ENCODE measurements at places on chromosomes 1 and 21.

- no peak for DNase-seq
These were observed 132.5 kb upstream of the KAZN start for GRCh38 chr1:14466006-14466405.

DNA sequence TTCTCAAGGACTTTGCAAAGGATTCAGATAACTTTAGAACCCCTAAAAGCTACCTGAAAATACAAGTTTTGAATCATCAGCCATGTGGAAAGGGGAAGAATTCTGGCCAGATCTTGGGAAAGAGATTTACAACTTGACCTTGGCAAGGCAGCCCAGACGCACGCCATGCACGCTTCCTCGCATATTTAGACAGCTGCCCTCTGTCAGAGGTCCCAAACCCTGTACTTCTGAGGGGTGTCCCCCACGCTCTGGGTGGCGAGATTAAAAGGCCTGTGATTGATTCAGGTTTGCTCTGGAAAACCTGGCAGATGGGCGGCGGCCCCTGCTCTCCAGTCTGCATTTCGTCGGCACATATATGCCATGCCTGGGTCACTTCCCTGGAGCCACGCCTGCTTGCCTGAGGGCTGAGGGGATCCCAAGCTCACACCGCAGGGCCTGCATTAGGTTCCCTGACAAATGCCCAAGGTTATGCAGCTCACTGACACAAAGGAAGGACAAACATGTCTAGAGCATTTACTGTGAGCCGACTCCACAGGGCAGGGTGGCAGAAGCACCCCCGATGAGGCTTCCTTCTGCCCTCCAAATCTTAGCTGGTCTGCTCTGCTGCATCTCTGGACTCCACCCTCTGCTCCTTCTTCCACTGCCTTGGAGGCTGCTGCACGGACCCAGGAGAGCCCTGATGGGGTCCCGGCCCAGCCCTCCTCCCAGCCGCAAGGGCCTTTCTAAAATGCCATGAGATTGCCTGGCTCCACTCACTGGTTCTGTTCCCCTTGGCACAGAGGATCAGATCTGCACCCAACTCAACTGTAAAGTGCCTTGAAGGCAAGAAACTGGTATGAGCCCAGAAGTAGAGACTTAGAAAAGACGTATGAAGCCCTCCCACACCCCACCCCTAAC lies 103.9 kb downstream of the BCAR3 start:
- no peak for DNase-seq

- DNase-seq = no peak
These were observed 38.3 kb downstream of the ABCG1 start for GRCh38 chr21:42257091-42257765.

GRCh38 chr1:198937231-198938031 lies 298.6 kb downstream of the PTPRC start:
- DNase-seq = peak; percentile 89

GRCh38 chr21:44279354-44280260 lies 6.1 kb upstream of the AIRE start:
- no peak for DNase-seq

DNA sequence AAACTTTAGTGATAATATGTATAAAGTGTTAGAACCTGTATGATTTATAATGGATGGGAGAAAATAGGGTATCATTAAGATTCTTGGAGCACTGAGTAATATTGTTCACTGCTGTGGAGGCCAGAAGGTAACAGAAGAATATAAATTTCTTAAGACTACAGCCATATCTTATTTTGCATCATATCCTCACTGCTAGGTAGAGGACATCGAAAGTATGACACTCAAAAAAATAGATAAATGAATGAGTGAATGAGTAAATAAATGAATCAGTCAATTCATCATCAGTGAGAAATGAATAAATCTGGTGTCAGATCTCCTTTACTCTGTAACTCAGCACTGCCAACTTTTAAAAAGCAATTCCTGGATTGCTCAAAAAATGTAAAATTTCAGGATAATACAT lies 33.2 kb downstream of the RGS13 start:
- DNase-seq = no peak

- DNase-seq = peak; percentile 9
These were observed 494.7 kb upstream of the ADGRL2 start for GRCh38 chr1:81305997-81306452.

GRCh38 chr1:23577056-23578004 lies 18.0 kb upstream of the ID3 start:
- no peak for DNase-seq

GRCh38 chr21:38343691-38344090 lies 86.9 kb downstream of the KCNJ15 start:
- no peak for DNase-seq

DNA sequence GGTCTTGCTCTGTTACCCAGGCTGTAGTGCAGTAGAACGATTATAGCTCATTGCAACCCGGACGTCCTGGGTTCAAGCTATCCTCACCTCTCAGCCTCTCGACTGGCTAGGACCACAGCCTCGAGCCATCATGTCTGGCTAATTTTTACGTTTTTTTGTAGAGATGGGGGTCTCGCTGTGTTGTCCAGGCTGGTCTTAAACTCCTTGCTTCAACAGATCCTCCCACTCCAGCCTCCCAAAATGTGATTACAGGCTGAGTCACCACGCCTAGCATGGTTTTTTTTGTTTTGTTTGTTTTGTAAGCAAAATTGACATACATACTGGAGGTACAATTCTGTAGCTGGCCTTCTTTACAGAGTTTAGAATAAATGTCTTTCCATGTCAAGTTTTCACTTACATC lies 994 bp upstream of the LAMTOR5 start:
- no peak for DNase-seq

DNA sequence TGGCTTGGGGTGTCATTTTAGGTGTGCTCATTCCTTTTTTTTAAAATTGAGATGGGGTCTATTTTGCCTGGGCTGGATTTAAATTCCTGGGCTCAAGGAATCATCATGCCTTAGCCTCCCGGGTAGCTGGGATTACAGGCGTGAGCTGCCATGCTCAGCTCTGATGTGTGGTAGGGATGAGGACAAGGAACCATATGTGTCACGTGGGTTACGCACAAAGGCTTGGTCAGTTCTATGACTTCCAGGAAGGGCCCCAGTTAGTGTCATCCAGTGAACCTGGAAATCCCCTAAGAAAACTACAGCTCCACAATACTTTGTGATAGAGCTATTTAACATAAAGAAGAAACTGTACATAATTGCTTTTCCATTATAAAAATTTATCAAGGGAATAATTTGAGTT lies 6.7 kb upstream of the METTL25B start:
- no peak for DNase-seq

DNA sequence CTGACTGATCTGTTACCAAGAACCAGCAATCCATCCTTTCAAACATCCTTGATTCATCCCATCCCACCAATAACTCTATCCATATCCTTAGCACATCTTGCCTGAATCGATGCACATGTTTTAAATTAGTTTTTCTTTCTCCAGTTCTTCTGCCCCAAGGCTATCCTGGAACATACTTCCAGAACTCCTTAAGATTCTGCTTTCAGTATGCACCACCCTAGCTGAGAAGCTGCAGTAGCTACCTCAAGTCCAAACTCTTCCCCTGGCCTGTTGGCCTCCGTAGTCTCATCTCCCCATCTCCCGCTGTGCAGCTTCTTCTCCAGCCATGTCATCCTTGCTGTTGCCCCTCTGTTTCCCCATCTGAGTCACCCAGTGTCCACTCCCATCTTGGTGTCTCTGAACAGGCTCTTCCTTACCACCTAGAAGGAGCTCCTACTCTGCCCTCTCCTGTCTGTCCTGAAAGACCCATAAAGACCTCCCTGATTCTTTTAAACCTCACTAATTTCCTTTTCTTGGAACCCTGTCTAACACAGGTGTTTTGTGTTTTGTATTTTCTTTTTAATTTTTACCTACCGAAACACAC lies 108.0 kb downstream of the SGIP1 start:
- DNase-seq = no peak

- no peak for DNase-seq
These were observed 113.8 kb upstream of the ZC3H11B start for GRCh38 chr1:219726480-219727272.

DNA sequence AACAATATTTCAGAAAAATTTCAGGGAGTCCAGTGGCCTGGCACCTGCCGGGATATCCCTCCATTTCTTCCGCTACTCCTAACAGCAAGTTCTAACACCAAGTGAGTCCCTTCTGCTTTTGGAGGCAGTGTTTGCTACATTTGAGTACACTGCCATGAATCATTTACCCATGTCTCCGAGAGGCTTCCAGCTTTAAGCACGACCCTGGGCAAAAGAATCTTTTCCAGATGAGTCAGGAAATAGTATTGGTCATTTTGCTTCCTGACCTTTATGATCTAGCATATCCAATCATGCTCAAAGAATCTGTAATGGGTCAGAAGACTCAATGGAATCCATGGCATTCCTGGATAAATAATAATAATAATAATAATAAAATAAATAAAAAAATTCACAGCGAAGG lies 60.7 kb upstream of the FMN2 start:
- DNase-seq = peak; percentile 95

GRCh38 chr1:67672260-67672803 lies 12.7 kb upstream of the GADD45A start:
- DNase-seq = no peak

- DNase-seq = no peak
These were observed 41.9 kb downstream of the RCSD1 start for GRCh38 chr1:167671727-167672511.

GRCh38 chr21:20968391-20968790 lies 29.8 kb upstream of the NCAM2 start:
- DNase-seq = no peak

GRCh38 chr1:96370757-96371156 lies 350.8 kb upstream of the PTBP2 start:
- peak; percentile 79 for DNase-seq

GRCh38 chr21:34170886-34171285 lies 97.5 kb downstream of the MRPS6 start:
- no peak for DNase-seq

- DNase-seq = no peak
These were observed 1.5 kb downstream of the AJAP1 start for GRCh38 chr1:4655674-4656532.

DNA sequence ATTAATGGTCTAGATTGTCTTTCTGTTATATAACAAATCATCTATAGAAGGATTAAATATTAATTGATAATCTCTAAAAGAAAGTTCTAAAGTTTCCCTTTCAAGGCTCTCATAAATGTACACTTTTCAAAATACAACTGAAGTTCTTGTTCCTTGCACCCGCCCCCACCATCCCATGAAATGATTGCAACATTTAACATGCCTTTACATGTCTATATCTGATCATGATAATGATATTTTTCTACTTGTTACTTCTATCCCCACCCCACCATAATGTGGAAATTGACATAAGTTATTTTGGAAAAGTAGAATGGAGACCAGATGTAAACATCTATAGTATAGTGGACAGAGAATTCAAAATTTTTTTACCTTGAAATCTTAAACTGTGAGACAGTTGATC lies 186.6 kb downstream of the NTNG1 start:
- no peak for DNase-seq

DNA sequence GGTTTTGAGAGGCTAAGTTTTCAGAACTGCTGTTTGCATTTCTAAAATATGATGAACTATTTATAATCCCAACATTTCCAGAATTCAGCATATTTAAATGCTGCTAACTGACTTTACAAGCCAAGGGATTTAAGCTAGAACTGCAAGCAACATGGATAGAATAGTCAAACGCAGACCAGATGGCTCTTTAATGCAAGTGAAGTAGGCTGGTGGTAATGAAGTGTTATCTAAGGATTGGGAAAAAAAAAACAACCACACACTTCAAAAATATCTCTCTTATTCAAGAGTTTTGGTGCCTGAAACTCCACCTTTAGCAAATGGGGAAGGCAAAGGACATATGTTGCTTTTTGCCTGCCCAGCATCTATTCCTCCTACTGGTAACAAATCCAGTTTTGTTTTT lies 20.9 kb upstream of the SSX2IP start:
- no peak for DNase-seq

GRCh38 chr1:155085504-155086127 lies 7.0 kb downstream of the EFNA3 start:
- no peak for DNase-seq

DNA sequence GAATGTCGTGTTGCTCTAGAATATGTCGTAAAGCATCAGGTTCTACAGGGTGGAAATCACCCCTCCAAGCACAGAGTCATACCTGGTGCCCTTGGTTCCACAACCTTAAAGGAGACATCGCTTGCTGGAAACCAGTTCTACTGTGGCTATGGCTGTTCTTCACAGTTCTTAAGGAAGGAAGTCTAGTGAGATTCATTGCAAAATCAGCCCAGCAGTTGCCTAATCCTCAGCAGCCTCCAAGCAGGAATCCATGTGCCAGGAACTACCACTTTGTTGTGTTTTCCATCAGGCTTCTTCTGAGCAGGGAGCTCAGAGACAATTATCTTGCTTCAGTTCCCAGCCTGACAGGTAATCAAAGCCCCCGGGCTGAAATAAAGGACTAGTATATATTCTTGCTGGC lies 45.0 kb upstream of the SLC35F3 start:
- no peak for DNase-seq
